ENCODE measurements at places on chromosomes 4 and X.

- DNase-seq, result no peak
These were observed 1.6 kb upstream of the MMGT1 start for GRCh38 chrX:135975421-135975820.

DNA sequence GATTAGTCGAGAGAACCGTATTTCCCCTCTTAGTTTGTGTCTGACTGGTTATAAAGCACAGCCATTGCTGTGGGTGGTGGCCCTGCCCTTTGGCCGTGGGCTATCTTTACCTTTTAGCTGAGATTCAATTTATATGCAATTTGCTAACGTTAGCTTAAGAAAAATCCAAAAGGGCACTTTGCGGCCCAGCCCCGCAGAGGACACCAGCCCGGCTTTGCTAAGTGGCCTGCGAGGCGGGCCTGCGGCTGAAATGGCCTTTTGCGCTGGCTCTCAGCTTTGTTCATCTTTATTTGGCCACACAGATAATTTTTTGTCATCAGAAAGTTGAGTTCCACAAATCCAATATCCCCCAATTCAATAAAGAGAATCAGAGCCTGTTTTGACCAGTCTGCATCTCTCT, 48.3 kb downstream of the CPZ start:
- DNase-seq, result no peak

GRCh38 chrX:110657073-110657472, 138.5 kb downstream of the CHRDL1 start:
- no peak for DNase-seq

DNA sequence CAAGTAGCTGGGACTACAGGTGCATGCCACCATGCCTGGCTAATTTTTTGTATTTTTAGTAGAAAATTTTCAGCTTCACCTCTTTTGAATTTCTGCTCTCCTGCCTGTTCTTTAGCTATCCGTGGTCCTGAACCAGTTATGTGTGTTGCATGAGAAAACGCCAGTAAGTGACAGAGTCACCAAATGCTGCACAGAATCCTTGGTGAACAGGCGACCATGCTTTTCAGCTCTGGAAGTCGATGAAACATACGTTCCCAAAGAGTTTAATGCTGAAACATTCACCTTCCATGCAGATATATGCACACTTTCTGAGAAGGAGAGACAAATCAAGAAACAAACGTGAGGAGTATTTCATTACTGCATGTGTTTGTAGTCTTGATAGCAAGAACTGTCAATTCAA, 13.9 kb downstream of the ALB start:
- no peak for DNase-seq

DNA sequence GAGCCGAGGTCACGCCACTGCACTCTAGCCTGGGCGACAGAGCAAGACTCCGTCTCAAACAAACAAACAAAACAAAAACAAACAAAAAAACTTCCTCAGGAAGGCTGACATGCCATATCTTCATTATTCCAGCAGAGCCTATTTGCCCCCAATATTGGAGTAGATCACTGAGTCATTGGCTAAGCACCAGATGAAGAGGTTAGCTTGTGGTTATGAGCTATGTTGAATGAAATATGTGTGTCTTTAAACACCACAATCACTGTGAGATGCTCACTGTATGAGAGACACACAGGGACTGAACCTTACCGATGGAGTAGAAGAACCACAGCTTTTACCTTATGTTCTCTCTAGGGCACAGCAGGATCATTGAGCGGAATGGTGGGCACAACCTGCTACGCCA, 122.1 kb upstream of the EOLA2 start:
- no peak for DNase-seq

DNA sequence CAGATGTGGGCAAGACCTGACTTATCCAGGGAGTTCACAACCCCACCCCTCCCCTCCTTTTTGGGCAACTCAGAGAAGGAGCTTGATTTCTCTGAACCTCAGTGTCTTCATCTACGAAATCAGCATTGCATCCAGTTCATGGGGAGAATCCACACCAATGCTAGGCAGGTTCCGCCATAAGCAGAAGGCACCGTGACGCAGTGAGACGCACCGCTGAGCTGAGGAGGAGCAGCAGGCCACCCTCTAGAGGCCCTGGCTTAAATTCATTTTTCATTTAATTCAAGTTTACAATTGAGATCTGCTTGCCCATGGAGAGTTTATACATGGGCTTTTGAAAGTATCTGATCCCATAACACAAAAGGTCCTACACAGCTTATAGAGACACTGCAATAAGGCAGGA, 55.7 kb downstream of the CPZ start:
- DNase-seq, result no peak

DNA sequence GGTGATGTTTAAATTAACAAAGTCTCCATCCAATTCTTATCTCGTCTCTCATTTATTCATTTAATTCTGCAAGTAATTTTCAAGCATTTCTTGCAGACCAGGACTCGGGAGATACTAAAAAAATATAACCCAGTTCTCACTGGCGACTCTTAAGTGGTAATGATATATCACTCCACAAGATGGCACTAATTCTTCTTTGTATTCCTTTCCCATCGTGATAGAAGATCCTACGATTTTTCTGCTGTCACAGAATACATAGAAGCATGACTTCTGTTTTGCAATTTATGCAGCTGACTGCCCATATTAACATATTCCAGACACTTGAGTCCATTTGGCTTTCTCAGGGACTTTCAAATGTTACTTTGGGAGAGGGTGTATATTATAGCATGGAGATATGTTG, 64.0 kb upstream of the FGF13 start:
- DNase-seq, result peak; percentile 47

DNA sequence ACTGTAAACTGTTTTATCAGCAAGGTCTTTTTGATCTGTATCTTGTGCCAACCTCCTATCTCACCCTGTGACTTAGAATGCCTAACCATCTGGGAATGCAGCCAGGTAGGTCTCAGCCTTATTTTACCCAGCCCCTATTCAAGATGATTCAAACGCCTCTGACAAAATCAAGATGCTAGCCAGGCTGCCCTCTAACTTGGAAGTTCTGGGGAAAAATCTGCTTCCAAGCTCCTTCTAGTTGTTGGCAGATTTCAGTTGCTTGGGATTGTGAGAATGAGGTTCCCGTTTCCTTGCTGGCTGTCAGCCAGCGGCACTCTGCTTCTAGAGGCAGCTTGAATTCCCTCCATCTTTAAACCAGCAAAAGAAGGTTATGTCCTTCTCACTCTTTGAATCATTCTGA, 34.7 kb downstream of the LUZP4 start:
- DNase-seq, result no peak

DNA sequence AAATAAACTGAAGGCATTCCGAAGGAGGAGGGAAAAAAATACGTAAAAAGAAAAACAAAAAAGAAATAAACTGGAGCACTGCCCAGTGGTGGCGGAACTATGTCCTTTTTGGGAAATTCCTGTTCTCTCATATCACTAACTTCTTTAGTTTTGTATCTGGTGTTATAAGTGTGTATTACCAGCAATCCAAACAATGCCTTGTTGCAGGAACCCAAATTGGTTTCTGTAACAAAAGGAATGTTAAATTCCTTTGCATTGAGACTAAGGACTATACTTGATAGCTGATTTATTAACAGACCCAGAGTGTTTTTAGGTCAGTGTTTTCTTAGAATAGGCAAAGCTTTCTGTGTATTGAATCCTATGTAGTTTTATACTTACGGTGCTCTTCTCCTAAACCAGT, 6.6 kb downstream of the CCNG2 start:
- no peak for DNase-seq

- no peak for DNase-seq
These were observed 69.9 kb downstream of the ELOVL6 start for GRCh38 chr4:110128472-110128919.

DNA sequence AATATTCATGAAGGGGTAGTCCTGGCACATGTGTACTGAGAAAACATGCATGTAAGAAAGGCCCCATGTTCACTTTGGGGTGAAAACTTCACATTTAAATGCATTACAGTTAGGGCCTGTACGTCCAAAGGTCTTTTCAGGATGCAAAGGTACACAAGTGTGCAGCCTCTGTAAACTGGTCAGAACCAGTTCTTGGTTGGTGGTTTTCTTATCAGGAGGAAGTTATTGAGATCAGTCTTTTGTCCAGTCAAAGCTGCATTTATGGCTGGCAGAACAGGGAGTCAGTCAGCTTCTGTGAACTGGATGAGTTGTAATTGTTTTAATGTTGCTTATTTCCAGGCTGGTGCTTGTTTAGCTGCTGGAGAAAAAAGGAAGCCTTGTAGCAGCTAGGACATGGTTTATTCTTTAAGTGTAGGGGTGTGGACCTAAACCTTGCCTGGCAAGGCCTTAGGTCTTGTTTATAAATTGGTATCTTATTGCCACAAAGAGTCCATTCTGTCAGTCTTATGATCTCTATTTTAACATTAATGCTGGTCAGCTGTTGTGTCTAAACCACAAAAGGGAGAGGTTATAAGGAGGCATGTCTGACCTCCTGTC, 1906.6 kb upstream of the TENM3 start:
- DNase-seq, result no peak
